Activated CD4-positive, alpha-beta T cell treated with anti-CD3 and anti-CD28 coated beads for 24 hours (primary cell): ENCODE measurements at places on chromosomes 12 and 14.

DNA sequence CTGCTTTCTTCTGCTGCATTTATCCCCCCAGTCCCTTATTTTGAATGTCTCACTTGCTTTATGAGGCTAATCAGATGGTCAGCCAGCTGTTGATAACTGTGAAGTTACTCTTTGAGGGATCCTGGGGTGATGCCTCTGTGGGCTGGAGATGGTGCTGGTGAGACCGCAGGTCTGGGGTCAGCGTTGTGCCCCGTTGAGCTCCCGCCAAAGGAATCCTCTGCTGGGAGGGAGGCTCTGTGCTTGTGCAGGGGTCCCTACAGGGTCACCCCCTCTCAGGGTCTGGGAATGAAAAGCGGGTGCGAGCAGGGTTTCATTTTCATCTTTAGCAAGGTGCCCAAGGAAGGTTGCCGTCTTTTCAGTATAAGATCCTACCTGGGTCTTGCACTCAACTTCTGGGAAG lies 161.2 kb upstream of the RTL1 start:
- no peak for DNase-seq

DNA sequence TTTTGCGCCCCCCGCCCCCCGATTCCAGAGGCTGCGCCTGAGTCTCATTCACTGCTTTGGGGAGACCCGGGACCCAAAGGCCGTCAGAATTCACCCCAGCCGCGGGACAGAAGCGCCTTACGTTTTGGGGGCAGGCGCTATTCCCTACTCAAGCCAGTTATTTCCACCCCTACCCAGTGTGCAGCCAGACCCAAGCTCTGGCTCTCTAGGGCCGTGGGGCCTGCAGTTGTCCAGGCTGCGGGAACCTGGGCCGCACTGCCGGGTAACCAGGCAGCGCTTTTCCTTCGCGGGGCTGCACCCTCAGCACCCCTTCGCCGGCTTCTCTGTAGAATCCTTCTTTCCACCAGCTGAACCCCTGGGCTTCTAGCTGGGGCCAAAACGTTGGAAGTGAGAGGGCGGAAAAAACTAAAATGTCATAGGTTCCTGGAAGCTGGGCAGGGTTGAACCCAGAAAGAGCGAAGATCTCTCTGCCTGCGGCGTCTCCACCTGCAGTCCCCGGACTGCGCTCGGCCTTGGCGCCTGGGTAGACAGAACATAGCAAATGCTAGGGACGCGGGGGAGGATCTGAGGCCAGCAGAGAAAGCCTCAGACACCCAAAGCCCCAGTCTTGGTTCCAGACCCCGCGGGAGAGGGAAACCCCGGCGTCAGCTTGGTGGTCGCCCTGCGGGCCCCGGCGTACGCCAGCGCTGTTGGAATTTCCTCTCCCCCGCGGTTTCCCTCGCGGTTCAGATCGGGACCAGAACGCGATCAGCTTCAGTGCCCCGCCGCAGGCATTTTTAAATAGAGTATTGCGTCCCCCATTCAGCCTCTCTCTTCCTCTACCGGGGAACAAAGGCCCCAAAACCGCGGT lies 18.3 kb downstream of the TBX3 start:
- no peak for DNase-seq

GRCh38 chr12:25781232-25781631 lies 177.2 kb upstream of the RASSF8 start:
- DNase-seq: no peak

- DNase-seq: no peak
Observed at GRCh38 chr12:13362260-13362841, 165.8 kb downstream of the EMP1 start.

GRCh38 chr12:105100998-105101397 lies 6.5 kb upstream of the WASHC4 start:
- no peak for DNase-seq

- no peak for DNase-seq
Observed at GRCh38 chr12:52670961-52671360, 9.2 kb downstream of the KRT1 start.

GRCh38 chr14:104787736-104788135 lies 7.8 kb downstream of the AKT1 start:
- DNase-seq: no peak

DNA sequence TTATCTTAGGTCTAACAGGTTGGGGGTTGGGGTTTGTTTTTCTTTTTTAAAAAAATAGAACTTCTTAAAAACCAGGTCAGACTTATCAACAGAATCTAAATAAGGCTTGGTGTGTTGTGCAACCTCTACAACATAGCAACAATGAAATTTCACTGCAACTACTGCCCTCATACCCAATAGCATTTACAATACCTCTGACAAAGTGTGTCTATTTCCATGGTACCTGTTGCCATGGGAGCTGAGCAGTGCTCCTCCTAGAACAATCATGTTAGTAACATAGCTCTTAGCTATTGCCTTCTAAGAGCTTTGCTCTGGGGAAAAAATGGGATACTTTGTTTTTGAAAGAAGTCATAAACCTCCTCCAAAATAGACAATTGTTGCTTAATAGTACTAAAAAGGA lies 103.3 kb upstream of the CCDC175 start:
- DNase-seq: no peak

GRCh38 chr14:104051092-104051813 lies 34.2 kb upstream of the ASPG start:
- DNase-seq: no peak

GRCh38 chr14:64688811-64689281 lies 15.4 kb upstream of the PLEKHG3 start:
- no peak for DNase-seq

DNA sequence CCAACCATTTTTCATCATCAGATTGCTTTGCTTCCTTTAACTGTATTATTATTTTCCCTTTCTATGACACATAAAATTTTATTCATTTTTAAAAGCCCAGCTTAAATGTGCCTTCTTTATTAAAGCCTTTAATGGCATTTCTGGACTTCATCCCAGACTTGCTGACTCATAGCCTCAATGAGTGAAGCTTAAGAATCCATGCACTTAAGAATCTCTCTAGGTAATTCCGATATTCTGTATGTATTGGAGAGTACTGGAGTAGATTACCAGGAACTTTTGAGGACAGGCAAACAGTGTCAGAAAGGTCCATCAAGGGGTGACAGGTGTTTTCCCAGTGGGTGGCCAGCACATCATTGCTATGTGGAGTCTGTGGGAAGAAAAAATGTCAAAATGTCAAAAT lies 107.9 kb downstream of the PTPRQ start:
- no peak for DNase-seq

DNA sequence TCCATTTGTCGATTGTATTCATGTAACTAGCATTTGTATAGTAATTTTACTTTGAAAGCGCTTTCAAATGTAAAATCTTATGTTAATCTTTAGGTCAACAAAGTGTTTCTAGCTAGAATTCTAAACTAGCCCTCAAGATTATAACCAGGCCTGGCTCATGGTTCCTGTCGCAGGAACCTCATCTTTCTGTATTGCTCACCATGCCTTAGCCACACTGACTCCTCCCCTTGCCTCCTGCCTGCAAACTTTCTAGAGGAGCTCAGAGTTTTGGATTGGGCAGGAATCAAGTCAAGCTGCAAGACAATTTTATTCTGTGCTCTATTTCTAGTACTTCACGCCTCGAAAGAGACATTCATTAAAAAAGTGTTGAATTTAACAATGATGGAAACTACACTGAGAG lies 99.8 kb downstream of the TGFB3 start:
- no peak for DNase-seq
